ENCODE measurements at places on chromosomes 16 and 17.

- peak overlapping the region; percentile 67 for H3K4me3 ChIP-seq
- H3K27ac ChIP-seq: peak overlapping the region; percentile 61
Measured at GRCh38 chr17:40317345-40317873, 8.4 kb downstream of the RARA start.

DNA sequence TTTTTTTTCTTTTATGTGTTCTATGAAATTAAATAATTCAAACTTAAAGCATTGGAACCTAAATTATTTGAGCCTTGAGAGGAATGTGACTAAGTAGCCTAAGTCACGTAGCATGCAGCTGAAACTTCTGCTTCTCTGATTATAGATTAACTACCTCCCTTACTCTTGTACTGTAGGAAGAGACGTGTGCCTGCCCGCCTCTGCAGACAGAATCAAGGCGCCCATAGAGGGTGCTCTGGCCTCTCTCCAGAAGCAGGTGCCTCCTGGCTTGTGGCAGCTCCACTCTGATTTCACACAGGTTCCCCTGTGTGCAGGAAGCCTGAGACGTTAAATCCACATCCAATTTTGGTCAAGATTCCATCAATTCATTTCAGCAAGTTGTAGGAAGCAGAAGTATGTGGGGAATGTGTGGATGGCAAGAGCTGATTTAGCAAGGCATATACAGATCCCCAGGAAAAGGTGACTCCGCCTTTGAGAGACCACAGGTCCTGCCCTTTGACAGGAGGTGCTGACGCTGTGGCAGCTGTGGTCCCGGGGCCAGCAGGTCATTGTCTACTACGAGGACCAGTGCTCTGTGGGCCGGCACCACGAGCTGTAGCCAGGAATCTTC, 1418.8 kb downstream of the CDH11 start:
- no peak overlapping the region for H3K4me3 ChIP-seq
- H3K27ac ChIP-seq: no peak overlapping the region
- H3K27me3 ChIP-seq: no peaks in the 10 kb centered on the region
- H3K36me3 ChIP-seq: no peaks in the 10 kb centered on the region

DNA sequence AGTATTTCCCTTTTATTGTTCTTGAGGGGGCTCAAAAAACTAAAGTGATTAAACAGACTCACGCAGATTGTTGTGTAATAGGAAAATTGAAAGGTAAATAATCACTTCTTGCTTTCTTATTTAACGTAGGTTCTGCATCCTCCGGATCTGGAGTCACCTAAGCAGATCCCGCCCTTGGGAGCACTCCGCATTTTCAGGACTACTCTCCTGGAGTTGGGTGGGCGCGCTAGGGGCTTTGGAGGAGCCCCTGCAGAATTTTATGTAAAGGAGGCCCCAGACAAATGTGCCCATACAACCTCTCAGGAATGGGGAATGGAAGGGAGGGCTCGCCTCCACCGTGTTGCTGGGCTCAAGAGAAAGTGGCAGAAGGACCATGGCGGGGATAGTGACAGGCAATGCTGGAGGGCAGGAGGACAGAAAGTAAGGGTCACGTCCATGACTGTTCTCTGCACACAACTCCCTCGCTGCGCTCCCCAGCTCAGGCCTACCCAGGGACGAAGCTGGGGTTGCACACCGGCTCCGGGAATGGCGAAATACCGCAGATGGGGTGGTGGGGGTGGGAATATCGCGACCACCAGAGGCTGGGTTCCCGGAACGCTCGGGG, 8.3 kb downstream of the MT2A start:
- peak overlapping the region; percentile 11 for H3K4me3 ChIP-seq
- no peaks in the 10 kb centered on the region for H3K36me3 ChIP-seq
- H3K27me3 ChIP-seq: no peaks in the 10 kb centered on the region
- no peak overlapping the region for H3K27ac ChIP-seq

DNA sequence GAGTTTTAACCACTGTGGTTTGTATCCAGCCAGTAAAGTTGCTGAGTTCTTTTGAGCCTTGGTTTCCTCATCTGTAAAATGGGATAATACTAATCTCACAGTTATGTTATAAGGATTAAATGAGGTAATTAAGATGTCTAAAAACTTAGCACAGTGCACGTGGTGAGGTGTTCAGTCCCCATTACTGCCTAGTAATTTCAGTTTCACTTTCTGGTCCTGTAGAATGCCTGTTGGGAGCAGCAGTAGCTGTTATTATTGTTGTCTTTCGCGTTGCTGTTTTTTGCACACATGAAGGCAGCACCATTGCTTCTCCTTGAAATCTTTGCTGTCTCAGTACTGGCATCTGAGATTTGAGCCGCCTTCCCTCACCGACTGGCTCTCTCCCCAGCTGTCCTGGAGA, 182.4 kb downstream of the DNAH9 start:
- no peaks in the 10 kb centered on the region for H3K36me3 ChIP-seq
- H3K27ac ChIP-seq: no peak overlapping the region
- no peak overlapping the region for H3K4me3 ChIP-seq

DNA sequence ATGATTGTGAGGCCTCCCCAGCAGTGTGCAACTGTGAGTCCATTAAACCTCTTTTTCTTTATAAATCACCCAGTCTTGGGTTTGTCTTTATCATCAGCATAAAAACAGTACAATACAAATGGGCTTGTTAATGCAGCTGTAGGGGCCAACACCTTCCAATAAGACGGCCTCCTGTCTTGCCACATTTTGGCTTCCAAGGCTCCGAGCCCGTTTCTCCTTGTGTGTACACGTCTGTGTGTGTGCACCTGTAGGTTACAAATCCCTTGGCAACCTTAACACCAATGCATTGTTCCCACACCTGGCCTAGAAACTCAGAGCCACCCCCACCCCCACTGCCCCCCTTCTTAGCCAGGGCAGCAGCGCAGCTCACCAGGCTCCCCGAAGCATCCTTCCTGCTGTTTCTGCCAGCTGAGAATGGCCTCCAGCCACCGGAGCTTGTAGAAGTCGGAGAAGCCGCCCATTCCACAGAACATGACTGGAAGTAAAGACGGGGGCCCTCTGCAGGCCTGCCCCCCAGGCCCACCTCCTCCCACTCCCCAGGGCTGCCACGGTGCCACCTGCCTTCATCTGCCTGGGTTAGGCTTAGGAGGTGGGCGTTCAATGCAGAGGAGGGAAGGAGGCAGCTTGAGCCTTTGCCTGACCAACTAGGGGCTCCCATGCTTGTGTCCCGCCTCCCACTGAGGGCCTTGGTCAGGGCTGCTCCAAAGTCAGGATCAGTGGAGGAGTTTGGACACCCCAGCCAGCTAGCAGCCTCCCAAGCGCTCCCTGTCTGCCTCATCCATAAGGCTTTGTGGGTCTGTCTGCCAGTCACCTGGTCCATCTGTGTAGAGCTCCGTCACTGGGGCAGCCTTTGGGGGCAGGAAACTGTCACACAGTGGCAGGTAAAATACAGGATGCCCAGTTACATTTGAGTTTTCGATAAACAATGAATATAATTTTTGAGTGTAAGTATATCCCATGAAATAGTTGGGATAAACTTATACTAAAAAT, 10.6 kb downstream of the C16orf89 start:
- no peak overlapping the region for H3K27ac ChIP-seq
- ATAC-seq: no peak
- peaks cover 9% of the 10 kb centered on the region for H3K27me3 ChIP-seq
- H3K4me3 ChIP-seq: no peak overlapping the region
